Head of caudate nucleus (tissue), 42 donors: ENCODE measurements at places on chromosomes 3 and 15.

- DNase-seq = no peak
These were observed 48.6 kb upstream of the NEDD4 start for GRCh38 chr15:56042031-56042430.

DNA sequence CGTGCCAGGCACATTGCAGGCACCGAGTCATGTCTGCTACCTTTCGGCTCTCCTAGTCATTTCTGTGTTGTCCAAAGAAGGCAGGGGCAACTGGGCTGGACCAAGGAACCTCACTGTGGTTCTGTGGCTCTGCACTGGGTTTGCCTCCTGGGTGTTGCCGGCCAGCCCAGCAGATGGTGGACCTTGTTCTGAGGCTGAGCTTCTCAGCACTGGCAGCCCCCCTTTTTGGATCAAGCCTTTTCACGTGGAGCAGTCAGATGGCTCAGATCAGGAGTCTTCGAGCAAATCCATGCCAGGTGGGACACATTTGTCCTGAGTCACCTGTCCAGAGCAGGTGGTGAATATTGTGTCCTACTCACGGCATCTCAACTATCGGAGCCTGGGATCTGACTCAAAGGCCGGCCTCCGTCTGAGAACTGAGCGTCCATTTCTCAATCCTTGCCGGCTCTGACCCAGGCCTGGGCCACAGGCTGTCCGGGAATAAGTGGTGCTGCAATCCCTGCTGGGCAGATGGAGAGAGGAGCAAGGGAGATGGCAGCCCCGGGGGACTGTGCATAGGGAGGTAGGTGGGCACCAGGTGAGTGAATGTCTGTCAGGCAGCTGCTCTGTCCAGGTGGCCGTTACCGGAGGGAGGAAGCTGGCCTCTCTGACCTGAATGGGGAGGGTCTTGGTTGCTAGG, at the start of gene IL16:
Gene IL16, plus strand, starts transcription at position 304 of the 679 bp plus-strand sequence. CDS start 28,521 bp downstream, outside the sequence.
- no peak for DNase-seq

- no peak for DNase-seq
These were observed 831.1 kb upstream of the NR2F2 start for GRCh38 chr15:95499397-95499796.

GRCh38 chr3:112412494-112412893, 79.5 kb downstream of the CD200 start:
- DNase-seq = no peak

GRCh38 chr3:157154563-157155330, 5.2 kb downstream of the CCNL1 start:
- DNase-seq = no peak

- no peak for DNase-seq
These were observed 14.1 kb downstream of the GPD1L start for GRCh38 chr3:32120471-32120870.

GRCh38 chr3:182910936-182911781, 69.2 kb downstream of the DCUN1D1 start:
- no peak for DNase-seq

DNA sequence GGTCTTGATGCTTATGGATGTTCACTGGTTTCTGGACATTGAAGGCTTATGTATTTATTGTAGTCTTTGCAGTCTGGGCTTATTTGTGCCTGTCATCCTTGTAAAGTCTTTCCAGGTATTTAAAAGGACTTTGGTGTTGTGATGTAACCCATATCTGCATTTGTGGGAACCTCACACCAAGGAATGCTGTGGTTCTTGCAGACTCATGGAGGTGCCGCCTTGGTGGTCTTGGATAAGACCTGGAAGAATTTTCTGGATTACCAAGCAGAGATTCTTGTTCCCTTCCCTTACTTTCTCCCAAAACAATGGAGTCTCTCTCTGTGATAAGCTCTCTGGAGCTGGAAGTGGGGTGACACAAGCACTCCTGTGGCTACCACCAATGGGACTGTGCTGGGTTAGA, 363.5 kb upstream of the NECTIN3 start:
- DNase-seq = no peak

DNA sequence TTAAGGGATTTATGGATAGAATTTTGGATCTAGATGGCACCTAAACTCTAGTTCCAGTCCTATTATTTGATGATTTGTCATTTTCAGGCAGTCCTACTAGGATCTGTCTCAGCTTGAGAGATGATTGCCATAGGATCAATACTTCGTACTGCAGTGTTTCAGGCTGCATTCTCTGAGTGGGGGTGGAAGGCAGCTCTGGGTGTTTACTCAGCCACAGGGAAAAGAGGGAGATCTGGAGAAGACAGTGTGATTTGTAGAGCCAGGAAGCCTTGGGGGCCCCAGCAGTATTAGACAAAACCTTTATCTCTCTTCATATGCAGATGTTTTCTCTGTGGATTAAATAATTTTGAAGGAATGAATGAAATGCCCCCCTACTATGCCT, 188.4 kb upstream of the SYNPR start:
- DNase-seq = no peak
